ENCODE measurements at places on chromosomes 4 and X.

DNA sequence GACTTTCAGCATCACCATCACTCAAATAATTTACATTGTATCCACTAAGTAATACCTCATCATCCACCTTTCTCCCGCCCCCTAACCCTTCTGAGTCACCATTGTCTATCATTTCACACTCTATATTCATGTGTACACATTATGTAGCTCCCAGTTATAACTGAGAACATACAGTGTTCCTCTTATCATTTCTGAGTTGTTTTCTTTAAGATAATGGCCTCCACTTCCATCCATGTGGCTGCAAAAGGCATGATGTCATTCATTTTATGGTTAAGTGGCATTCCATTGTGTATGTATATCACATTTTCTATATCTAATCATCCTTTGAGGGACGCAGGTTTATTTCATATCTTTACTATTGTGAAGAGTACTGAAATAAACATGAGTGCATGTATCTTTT, 14.6 kb upstream of the NDST4 start:
- DNase-seq = no peak
- no peaks in the 10 kb centered on the region for H3K36me3 ChIP-seq
- no peaks in the 10 kb centered on the region for H3K27me3 ChIP-seq
- H3K4me3 ChIP-seq = no peak overlapping the region

- no peak overlapping the region for H3K27ac ChIP-seq
- no peaks in the 10 kb centered on the region for H3K27me3 ChIP-seq
- H3K36me3 ChIP-seq = no peaks in the 10 kb centered on the region
- DNase-seq = no peak
- no peaks in the 10 kb centered on the region for H3K4me1 ChIP-seq
Observed at GRCh38 chrX:57899064-57899463, 11.2 kb downstream of the ZXDA start.

- H3K36me3 ChIP-seq = no peaks in the 10 kb centered on the region
- H3K4me3 ChIP-seq = no peak overlapping the region
- DNase-seq = no peak
- peaks cover 10% of the 10 kb centered on the region for H3K4me1 ChIP-seq
Observed at GRCh38 chr4:78588894-78589545, 37.5 kb downstream of the ANXA3 start.

DNA sequence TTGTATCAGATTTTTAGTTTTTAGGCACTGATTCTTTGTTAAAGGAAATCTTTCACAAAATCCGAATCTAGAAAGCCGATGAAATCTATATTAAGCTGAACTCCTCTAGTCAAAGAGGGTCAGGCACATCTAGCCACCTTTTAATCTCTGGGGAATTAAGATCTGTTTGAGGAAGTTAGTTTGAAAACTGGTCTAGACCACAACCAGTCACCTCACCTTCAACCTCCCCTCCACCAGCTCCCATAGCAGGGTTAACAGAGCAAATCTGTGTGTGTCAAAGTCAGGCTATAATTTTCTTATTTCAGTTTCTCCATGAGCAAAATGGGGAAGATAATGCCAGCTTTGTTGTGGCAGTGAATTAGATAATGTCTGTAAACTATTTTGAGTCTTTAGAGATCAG, 110.0 kb upstream of the IGFBP7 start:
- no peak overlapping the region for H3K27ac ChIP-seq
- no peaks in the 10 kb centered on the region for H3K4me1 ChIP-seq
- no peaks in the 10 kb centered on the region for H3K27me3 ChIP-seq
- H3K36me3 ChIP-seq = no peaks in the 10 kb centered on the region
- H3K4me3 ChIP-seq = no peak overlapping the region

GRCh38 chrX:23616361-23616760, 50.9 kb upstream of the PRDX4 start:
- no peaks in the 10 kb centered on the region for H3K4me1 ChIP-seq
- no peak overlapping the region for H3K4me3 ChIP-seq
- no peak overlapping the region for H3K27ac ChIP-seq
- H3K27me3 ChIP-seq = no peaks in the 10 kb centered on the region
- no peak for DNase-seq

GRCh38 chrX:137926090-137926489, 360.2 kb downstream of the ZIC3 start:
- H3K4me1 ChIP-seq = no peaks in the 10 kb centered on the region
- no peak for DNase-seq
- no peaks in the 10 kb centered on the region for H3K27me3 ChIP-seq
- no peak overlapping the region for H3K4me3 ChIP-seq

- no peaks in the 10 kb centered on the region for H3K36me3 ChIP-seq
- no peaks in the 10 kb centered on the region for H3K27me3 ChIP-seq
- H3K27ac ChIP-seq = peak overlapping the region; percentile 57
- H3K4me1 ChIP-seq = no peaks in the 10 kb centered on the region
- no peak for DNase-seq
Observed at GRCh38 chrX:2665387-2666304, 25.4 kb upstream of the CD99 start.

- no peak overlapping the region for H3K27ac ChIP-seq
- DNase-seq = no peak
- no peak overlapping the region for H3K4me3 ChIP-seq
- H3K36me3 ChIP-seq = no peaks in the 10 kb centered on the region
- no peaks in the 10 kb centered on the region for H3K4me1 ChIP-seq
Observed at GRCh38 chrX:39874202-39874816, 223.4 kb downstream of the BCOR start.

DNA sequence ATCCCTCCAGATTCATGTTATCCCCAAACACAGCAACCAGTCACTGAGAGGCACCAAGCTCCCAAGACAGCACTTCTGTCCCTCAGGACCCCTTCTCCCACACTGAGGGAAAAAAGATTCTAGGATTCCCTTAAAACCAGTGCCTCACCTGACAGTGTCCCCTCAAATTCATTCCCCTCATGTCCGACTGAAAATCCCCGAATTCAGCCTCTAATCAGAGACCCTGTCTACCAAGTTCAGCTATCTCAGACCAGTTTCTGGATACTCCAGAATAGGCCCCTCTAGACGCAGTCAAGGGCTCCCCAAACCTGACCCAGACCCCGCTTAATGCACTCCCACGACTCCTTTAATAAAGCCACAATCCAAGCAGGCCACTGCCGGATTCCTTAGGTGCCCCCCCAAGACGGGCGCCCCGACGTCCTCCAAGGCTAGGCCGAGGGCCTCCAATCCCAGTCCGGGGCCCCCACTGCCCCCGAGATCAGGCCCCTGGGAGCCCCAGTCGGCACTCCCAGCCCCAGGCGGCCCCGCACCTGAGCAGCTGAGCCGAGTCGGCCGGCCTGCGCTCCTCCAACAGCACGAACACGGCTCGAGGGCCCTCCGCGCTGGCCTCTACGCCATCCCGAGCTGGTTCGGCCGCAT, 457 bp downstream of the TFE3 start:
- no peaks in the 10 kb centered on the region for H3K27me3 ChIP-seq
- peaks cover 17% of the 10 kb centered on the region for H3K36me3 ChIP-seq
- peaks cover 6% of the 10 kb centered on the region for H3K4me1 ChIP-seq
- DNase-seq = peak; percentile 71
- peak overlapping the region; percentile 96 for H3K27ac ChIP-seq
- peak overlapping the region; percentile 88 for H3K4me3 ChIP-seq

GRCh38 chrX:30364229-30364628, 55.0 kb upstream of the NR0B1 start:
- no peak overlapping the region for H3K27ac ChIP-seq
- DNase-seq = no peak
- H3K4me3 ChIP-seq = no peak overlapping the region
- H3K36me3 ChIP-seq = no peaks in the 10 kb centered on the region

DNA sequence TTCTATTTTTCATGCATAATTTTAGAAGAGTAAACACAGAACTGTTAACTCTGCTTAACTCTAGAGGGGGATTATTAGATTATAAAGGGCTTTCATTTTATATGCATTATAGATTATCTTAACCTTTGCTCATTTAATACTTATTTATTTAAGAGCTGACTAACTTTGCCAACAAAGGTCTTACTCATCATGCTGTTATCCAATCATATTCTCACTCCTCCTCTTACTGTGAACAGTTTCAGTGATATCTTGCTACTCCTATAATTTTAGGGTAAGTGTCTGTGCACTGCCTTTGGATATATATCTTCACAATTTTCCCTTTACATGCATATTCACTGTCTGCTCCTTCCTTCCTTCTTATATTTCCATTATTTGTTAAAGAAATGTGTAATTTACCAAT, 1814.9 kb downstream of the STIM2 start:
- H3K4me3 ChIP-seq = no peak overlapping the region
- H3K27me3 ChIP-seq = no peaks in the 10 kb centered on the region
- H3K27ac ChIP-seq = no peak overlapping the region
- no peak for DNase-seq

GRCh38 chr4:183919141-183919540, 14.0 kb downstream of the STOX2 start:
- no peak overlapping the region for H3K4me3 ChIP-seq
- H3K27me3 ChIP-seq = no peaks in the 10 kb centered on the region
- no peak for DNase-seq
- no peak overlapping the region for H3K27ac ChIP-seq
- H3K4me1 ChIP-seq = no peaks in the 10 kb centered on the region
- H3K36me3 ChIP-seq = no peaks in the 10 kb centered on the region

DNA sequence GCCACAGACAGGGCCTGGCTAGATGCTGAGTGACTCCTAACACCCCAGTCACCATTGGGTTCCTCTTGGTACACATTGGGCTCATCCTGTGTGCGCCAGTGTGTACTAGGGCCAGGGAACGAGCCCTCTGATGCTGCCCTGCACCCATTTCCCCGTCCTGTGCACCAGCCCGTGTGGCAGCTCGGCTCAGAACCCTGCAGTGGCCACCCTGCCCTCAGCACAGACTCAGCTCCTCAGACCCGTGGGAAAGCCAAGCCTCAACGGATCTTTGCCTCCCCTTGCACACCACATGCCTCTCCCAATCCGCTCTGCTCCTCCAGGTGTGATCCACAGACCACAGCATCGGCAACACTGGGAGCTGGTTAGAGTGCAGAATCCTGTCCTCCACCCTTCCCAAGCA, 38.6 kb downstream of the EVC start:
- no peak overlapping the region for H3K4me3 ChIP-seq
- no peaks in the 10 kb centered on the region for H3K27me3 ChIP-seq
- no peak overlapping the region for H3K27ac ChIP-seq
- H3K36me3 ChIP-seq = peaks cover 35% of the 10 kb centered on the region
- DNase-seq = no peak

DNA sequence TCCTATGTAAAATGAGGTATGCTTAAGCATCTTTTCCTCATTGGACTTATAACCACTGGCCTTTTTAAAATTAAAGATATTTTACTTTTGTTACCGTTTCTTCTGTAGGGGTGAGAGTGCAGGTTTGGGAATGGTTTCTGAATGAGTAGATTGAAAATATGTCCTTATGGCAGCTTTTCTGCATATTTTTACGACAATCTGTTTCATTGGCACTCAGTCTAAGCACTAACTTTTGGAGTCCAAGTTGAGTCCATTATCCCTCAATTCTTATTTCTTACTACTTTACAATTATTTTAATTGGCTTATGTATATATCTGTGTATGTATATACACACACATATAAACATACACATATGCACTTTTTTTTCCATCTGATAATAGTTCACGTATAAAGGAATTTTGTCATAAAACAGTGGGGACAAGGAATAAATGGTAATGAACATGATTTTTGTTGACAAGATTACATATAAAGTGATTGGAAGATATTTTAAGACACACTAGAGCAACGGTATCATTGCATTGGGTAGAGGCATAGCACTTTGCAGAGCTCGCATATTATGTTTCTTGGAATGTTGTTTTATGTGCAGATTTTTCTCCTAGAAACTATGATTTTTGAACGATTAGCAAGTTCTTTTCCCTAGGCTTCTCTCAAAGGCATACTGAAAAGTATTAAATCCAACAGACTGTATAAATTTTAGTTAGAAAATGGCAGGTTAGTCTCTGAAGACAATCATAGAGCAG, 133.0 kb downstream of the FAT4 start:
- DNase-seq = no peak
- no peaks in the 10 kb centered on the region for H3K4me1 ChIP-seq
- peaks cover 30% of the 10 kb centered on the region for H3K36me3 ChIP-seq

DNA sequence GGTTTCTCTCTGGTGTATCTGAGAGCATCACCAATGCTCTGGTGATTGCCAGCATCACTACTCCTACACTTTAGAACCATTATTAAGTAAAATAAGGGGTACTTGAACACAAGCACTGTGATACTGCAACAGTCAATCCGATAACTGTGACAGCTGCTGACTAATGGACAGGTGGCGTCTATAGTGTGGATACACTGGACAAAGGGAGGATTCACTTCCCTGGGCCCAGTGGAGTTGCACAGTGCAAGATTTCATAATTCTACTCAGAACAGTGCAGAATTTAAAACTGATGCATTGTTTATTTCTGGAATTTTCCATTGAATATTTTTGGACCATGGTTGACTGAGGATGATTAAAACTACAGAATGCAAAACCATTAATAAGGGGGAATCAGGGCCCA, 97.8 kb downstream of the SHROOM3 start:
- DNase-seq = no peak
- H3K4me3 ChIP-seq = no peak overlapping the region
- no peaks in the 10 kb centered on the region for H3K36me3 ChIP-seq
- no peaks in the 10 kb centered on the region for H3K4me1 ChIP-seq
- no peak overlapping the region for H3K27ac ChIP-seq

DNA sequence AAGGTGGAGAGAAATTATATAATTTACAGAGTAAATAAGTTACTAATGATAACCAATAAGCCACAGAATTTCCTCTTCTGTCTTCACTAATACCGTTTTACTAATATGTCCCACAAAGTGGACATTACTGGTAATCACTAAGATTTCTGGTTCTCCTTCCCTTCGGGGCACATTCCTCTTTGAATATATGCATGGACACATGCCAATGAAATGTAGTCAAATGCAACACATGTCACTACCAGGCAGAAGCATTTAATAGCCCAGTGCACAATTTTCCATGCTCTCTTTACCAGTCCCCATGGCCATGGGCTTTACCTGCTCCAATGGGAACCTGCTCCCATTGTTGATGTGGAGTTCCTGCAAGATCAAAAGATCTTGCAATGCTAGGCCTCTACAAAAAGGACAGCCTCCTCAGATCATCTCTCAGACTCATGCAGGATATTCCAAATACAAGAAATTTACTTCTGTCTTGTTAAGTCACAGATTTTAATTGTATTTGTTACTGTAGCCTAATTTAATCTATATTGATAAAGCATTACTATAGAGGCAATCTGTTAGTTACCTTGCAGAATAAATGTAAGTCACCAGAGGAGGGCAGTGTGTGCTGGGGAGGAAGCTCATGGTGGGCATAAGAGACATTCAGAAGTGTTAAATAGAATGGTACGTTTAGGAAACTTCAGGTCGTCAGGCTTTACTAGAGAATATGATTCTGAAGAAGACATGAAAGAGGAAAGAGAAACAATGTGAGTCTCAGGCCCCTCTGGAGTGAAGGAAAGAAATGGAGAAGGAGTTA, 37.1 kb upstream of the INPP4B start:
- H3K4me3 ChIP-seq = no peak overlapping the region
- DNase-seq = no peak
- H3K36me3 ChIP-seq = no peaks in the 10 kb centered on the region
- no peak overlapping the region for H3K27ac ChIP-seq
- no peaks in the 10 kb centered on the region for H3K4me1 ChIP-seq
- H3K27me3 ChIP-seq = no peaks in the 10 kb centered on the region

GRCh38 chr4:22969287-22969896, 276.7 kb downstream of the GBA3 start:
- H3K4me3 ChIP-seq = no peak overlapping the region
- no peaks in the 10 kb centered on the region for H3K36me3 ChIP-seq
- no peaks in the 10 kb centered on the region for H3K4me1 ChIP-seq
- no peak for DNase-seq
